ENCODE measurements at places on chromosomes 1 and 21. TPM values are rescaled to one million over a fixed set of nuclear protein-coding genes. Genes with fewer than 3 reads are reported as not detected.
A peak's percentile ranks its signal among the peaks of the same experiment; 100 is the strongest.

- DNase-seq, result no peak
- H3K4me1 ChIP-seq, result peaks cover 3% of the 10 kb centered on the region
- H3K4me3 ChIP-seq, result no peak overlapping the region
- H3K27me3 ChIP-seq, result peaks cover 3% of the 10 kb centered on the region
These were observed 70.3 kb downstream of the MAP10 start for GRCh38 chr1:232875536-232875935.

GRCh38 chr1:154419620-154420571 lies 14.8 kb downstream of the IL6R start:
- DNase-seq, result peak; percentile 90
- H3K4me1 ChIP-seq, result peaks cover 49% of the 10 kb centered on the region
- H3K27me3 ChIP-seq, result no peaks in the 10 kb centered on the region

Gene C4BPA
- total RNA-seq, result not detected

DNA sequence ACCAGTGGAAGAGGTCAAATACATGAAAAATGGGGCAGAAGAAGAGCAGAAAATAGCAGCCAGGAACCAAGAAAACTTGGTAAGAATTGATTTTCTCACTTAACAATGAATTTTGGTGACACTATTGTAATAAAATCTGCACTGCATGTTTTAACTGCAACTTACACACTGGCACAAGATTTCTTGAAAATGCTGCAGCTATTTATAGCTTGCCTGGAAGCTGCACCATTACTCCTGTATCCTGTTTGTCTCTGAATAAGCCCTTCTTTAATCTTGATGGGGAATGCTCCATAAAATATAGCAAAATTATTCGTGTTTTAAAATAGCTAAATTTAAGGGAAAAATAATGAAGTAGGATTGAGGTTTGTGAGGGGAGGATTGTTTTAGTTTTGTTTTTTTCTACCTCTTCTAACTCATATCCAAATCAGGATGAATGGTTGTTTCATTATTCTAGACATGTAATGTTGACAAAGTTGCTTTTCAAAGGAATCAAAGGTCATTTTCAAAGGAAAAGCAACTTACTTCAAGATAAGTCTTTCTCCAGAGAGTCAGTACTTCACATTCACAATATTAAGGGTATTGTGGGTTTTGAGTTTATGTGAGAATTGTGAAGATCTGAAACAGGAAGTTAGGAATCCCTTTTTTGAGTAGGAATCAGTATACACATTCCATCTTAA lies 120.9 kb downstream of the C1orf21 start:
- H3K4me1 ChIP-seq, result no peaks in the 10 kb centered on the region
- no peaks in the 10 kb centered on the region for H3K27me3 ChIP-seq
- no peak overlapping the region for H3K27ac ChIP-seq
- no peaks in the 10 kb centered on the region for H3K36me3 ChIP-seq
- peak; percentile 48 for DNase-seq

Gene SYT6
- 0.39 TPM for total RNA-seq

Gene S100A7A
- not detected for total RNA-seq

Gene GJB4
- total RNA-seq, result not detected

DNA sequence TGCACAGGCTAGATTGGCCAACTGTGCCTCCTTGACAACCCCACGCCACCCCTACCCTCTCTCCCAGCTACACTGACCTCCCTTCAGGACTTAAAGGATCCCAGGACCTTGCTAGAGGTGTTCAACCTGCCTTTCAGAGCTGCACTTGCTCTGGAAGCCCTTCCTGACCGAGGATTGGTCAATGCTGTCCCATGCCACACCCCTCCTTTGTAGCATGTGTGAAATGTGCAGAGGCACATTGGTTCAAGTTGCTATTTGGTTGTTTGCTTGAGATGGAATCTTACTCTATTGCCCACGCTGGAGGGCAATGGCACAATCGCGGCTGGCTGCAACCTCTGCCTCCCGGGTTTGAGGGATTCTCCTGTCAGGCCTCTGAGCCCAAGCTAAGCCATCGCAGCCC lies 21.8 kb downstream of the ACTA1 start:
- H3K27me3 ChIP-seq, result peaks cover 27% of the 10 kb centered on the region
- H3K27ac ChIP-seq, result no peak overlapping the region
- H3K4me3 ChIP-seq, result no peak overlapping the region
- H3K4me1 ChIP-seq, result peaks cover 8% of the 10 kb centered on the region

DNA sequence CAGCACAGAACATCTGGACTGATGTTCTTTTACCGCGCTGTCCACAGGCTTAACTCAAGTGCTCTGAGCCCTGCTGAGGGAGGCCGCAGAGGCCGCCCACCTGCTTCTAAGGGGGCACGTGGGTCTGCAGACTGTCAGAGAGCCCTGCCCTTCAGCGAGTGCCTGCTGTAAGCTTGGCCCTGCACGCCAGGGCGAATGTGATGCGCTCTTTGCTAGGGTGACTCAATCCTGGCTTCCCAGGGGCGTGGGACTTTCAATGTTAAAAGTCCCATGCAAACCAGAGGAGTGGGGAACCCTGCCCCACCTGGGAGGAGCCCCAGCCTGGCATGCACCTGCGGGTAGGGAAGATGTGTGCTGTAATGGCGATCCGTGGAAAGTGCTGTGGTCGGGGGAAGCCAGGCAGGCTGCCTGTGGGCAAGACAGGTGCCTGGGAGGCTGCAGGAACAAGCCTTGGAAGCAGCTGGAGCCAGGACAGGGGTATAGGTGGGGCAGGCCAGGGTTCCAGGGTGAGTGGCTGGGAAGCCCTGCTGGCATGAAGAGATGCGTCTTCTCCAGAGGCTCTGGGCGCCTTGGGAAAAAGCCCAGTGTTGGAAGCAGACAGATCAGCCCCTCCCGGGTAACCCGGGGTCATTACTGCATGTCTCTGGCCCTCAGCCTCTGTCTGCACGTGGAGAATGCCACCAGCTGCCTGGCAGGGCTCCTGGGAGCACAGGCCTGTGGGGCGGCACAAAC lies 594 bp upstream of the PANK4 start:
- peak; percentile 29 for DNase-seq
- H3K27me3 ChIP-seq, result peaks cover 6% of the 10 kb centered on the region
- peaks cover 3% of the 10 kb centered on the region for H3K36me3 ChIP-seq

- peaks cover 3% of the 10 kb centered on the region for H3K36me3 ChIP-seq
- H3K27ac ChIP-seq, result no peak overlapping the region
- no peaks in the 10 kb centered on the region for H3K27me3 ChIP-seq
- peaks cover 12% of the 10 kb centered on the region for H3K4me1 ChIP-seq
- H3K4me3 ChIP-seq, result no peak overlapping the region
These were observed 18.8 kb upstream of the ARTN start for GRCh38 chr1:43914576-43915525.

Measured in astrocyte (in vitro differentiated cells and primary cell).